ENCODE measurements at places on chromosomes 2 and 18.

DNA sequence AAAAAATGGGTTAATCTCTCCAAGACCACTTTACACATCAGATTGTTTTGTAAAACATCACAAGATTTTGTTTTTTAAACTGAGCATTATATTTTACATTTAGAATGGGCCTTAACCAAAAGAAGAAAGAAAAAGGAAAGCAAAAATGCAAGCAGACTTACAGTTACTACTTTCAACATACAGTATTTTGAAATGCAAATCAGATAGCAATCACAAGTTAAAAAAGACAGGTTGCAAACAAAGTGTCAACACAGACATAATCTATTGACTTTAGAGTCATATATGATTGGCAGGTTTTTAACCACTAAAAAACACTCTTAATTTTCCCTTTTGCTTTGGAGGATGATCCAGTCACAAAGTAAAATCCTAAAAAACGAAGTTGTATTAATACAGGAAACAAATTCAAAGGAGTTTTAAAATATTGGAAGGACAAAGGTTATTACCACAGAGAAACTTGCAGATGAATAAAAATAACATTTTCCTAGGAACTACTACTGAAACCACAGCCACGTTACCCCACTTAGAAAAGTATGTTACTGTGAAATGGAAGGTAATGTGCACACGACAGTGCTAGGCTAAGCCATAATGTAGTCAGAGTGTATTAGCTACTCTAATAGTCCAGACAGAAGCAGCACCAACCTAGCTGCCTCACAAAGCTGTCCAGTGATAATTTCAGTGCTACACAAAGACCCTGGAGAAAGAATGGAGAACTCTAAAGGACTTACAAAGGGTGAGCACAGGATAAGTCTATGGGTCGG lies 22.9 kb downstream of the DARS1 start:
- DNase-seq: no peak

- DNase-seq: no peak
Measured at GRCh38 chr2:43306197-43306596, 79.8 kb upstream of the ZFP36L2 start.

DNA sequence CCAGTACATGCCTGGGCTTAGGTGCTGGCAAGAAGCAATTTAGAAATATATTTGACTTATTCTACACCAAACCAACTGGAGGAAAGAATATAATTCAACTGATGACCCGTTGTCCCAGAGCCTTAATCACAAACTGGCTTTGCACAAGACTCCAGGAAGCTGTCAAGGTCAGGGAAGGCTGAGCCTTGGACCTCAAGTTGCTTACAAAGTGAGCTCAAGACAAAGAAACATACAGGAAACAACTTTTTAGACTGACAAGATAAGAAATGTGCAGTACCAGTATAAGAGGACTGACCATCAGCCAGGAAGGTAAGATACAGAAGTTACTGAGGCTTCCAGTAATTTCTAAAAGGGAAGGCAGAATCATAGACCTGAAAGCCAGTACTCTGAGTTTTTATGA lies 35.0 kb upstream of the GPR55 start:
- DNase-seq: no peak

- DNase-seq: no peak
Measured at GRCh38 chr18:12093520-12094257, at the start of gene ANKRD62. Gene ANKRD62 (plus strand): TSS chr18:12093843. CDS start chr18:12094018, 175 bp downstream.

DNA sequence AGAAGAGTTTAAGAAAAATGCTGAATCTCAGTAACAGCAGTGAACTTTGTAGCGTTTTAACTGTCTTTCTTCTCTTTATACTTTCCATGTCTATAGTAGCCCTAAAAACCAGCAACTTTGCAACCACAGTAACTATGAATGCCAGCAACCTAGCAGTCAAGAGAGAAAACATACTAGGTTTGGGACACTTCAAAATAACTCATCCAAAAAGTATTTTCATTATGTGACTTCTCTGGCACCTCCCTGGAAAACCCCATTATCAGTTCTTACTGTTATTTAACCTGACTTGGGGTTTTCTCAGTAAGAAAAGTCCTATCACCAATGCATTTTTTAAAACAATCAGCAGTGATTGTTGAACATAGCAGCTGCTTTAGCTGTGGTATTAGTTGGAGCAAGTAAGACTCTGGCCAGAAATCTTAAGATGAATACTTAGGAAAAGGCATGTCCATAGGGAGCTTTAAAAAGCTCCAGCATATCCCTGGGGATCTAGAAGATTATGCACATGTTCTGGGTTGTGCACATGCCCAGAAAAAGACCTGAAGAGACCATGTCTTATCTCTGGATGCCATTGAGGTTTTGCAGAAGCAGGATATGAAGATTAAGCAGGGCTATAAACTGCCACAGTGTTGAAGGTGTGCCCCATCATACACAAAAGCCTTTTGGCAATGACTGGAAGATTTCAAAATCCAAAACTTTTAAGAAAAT lies 411.3 kb downstream of the CMPK2 start:
- DNase-seq: no peak

- no peak for DNase-seq
Measured at GRCh38 chr2:53289309-53290006, 478.1 kb upstream of the CHAC2 start.

DNA sequence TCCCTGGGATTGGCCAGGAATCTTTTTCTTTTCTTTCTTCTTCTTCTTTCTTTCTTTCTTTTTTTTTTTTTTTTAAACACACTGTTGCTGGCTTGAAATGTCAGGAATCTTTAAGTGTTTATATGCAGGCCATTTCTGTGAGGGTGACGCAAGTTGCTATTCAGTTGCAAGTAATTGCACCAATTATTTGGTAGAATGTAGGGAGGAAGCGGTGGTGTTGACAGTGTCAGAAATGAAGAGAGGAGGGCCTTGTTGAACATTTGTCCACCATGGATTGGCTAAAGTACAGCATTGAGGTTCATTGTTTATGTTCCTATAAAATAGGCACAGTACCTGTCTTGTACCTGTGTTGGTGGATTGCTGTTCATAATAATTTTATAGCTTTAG lies 6.5 kb downstream of the RPIA start:
- DNase-seq: no peak

GRCh38 chr2:96971926-96972444 lies 14.4 kb downstream of the FAM178B start:
- no peak for DNase-seq

- no peak for DNase-seq
Measured at GRCh38 chr2:100702438-100703109, 117.4 kb upstream of the NPAS2 start.

DNA sequence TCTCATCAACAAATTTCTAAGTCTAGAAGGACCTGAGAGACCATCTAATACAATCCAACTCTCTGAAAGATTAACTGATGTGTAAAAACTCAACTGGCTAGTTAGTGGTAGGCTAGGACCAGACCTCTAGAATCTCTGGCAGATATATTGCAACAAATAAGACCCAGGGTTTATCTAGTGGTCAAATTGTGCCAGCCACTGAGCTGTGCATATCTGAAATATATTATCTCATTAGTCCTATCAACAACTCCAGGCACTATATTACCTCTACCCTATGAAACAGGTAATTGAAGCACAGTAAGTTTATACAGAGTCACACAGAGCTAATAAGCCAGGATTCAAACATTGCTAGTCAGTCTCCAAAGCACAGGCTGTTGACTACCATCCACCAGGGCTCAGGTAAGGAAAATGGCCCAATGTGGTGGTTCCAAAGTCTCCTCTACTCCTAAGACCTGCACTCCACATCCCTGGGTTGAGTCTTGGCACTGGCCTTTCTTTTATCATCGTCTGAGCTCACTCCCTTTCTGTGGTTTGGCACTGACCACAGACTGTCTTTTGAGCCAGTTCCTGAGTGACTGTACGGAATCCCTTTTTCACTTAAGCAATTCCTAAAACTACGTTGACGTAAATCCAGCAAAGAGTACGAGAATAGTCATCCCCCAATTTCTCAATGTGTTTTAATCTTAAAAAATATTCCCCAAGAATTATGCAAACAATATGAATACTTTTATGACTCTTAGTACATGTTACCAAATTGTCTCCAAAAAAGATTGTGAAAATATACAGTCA lies 11.9 kb upstream of the PID1 start:
- no peak for DNase-seq

- DNase-seq: no peak
Measured at GRCh38 chr18:3983351-3983969, 471.6 kb downstream of the DLGAP1 start.

DNA sequence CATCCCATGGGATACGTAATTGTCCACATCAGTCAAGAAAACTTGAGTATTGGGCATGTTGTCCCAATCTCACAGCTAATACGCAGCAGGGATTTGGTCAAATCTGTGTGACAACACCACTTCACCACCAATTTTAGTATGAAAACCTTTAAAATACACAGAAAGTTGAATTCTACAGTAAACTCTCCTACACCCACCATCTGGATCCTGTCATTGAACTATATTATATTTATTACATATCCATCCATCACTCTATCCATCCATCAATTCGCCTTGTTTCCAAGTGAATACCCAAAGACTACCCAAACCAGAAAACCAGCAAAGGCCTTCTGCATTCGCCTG lies 846 bp upstream of the FKBP7 start:
- no peak for DNase-seq

DNA sequence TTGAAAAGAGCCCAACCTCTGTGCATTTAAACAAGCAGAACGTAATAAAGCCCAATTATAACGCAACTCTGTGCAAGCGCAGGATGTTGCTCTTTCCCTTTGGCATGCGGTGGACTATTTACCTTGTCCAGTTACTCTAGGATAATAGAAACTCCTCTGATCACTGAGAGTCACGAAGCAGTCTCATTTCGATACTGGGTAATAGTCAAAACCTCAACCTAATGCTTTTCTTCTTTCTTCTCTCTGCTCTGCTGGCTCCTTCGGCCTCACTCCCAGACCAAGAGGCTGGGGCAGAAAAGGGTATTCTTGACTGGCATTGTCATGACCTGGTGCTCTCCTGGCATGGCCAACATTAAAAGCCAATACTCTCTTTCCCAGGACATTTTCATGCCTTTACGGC lies 89.7 kb upstream of the GCFC2 start:
- DNase-seq: no peak

- DNase-seq: no peak
Measured at GRCh38 chr2:225052703-225053102, 10.4 kb upstream of the DOCK10 start.

DNA sequence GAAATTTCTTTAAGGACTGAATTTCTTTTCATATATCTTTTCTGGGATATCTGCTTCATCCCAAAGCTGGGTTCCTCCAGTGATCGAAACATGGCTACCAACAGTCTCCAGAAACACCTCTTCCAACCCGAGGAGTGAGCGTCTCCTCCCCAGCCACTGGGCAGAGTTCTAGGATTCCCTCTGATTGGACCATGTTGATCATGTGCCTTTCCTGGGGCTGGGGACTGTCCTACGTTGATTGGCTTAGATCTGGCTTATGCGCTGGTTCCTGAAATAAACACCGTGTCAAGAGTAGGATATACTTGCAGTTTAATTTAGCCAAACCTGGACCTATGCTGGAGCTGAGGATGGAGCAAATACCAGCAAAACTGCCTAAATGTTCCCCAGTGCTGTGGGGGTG lies 55.5 kb upstream of the SLC16A14 start:
- no peak for DNase-seq

DNA sequence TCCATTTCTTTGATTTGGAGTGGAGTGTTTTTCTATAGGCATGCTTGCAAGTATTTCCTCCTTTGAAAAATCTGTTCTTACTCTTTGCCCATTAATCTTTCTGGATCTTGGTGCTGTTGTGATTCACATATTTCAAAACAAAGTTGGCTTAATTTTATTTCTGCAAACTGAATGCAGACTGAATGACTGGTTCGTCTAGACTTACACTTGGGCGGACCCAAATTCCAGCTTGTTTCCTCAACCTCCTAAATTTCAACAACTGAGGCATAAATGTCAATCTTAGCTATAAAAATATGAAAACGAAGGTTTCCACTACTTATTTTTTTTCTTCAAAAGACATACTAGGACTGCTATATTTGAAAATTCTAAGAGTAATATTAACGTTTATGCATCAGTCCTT lies 59.0 kb downstream of the ANKRD44 start:
- DNase-seq: no peak

GRCh38 chr2:46414701-46415100 lies 64.7 kb upstream of the TMEM247 start:
- no peak for DNase-seq

- DNase-seq: no peak
Measured at GRCh38 chr2:232330068-232330999, 48.2 kb upstream of the ALPP start.

DNA sequence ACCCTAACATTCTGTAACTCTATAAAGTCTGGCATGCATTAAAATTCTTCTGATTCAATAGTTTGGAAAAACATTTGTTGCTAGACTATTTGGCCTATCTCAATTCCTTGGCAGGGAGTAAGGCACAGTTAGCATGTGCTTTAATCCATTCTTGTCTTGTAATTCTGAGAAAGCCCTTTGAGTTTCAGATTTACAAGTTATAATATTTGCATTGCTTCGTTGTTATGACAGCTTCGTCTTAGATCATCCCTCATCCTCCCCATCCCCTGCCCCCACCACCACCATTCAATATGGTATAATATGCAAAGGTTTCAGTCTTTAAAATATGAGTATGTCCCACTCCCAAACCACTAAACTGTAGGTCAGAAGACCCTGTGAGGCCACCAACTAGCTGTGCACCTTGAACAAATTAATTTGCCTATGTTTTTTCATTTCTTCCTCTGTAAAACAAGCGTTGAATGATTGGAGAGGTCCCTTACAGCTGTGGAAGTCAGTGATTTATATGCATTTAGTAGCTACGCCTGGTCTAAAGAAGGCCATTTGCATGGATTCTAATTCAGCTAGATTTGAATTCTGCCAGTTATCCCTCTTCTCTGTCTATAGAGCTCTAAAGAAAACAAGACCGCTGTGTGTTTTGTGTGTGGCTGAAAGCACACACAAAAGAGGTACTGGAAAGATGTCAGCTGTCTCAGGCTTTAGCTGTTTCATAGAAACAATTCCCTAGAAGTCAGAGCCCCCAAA lies 591 bp downstream of the C2orf80 start:
- DNase-seq: no peak

DNA sequence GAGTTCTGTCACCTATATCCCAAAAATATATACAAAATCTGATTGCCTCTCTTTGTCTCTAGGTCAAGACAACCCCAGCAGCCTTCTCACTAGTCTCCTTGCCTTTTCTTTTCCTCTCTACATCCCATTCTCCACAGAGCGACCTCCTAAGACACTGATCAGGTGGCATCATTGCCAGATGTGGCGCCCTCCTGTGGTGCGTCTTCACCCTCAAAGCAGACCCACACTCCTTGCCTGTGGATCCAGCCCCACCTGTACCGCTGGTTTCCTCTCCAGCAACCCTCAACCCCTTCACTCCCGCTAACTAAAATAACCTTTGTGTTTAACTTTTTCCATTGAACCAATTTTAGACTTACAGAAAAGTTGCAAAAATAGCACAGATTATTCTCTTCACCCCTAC lies 273.3 kb downstream of the GLI2 start:
- peak; percentile 29 for DNase-seq

- DNase-seq: no peak
Measured at GRCh38 chr18:43847164-43848091, 570.1 kb upstream of the SYT4 start.

- DNase-seq: no peak
Measured at GRCh38 chr18:59870623-59871130, 29.1 kb upstream of the PMAIP1 start.

DNA sequence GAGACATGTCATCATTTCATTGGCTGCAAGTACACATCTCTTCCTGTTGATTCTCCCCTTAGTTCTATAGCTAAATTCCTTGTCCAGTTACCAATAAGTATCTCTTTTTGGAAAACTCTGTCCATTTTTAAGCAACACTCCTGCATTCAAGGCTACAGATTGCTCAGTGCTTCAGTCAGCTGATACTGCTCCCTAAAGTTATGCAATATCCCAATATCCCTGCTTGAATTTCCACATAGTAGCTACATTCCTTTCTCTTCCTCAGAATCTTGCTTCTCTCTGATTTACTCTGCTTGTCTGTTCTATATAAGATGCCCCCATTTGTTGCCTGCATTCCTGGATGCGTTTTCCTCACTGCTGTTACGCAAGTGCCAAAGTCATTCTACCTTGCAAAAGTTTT lies 109.8 kb downstream of the PARD3B start:
- DNase-seq: no peak

All from type B pancreatic cell (in vitro differentiated cells).